Lower lobe of right lung (tissue), 2 donors: ENCODE measurements at places on chromosomes 3 and 15. TPM values are rescaled to one million over a fixed set of nuclear protein-coding genes. Genes with fewer than 3 reads are reported as not detected.

GRCh38 chr3:38560284-38560683 lies 64.1 kb downstream of the EXOG start:
- DNase-seq = peak; percentile 9

DNA sequence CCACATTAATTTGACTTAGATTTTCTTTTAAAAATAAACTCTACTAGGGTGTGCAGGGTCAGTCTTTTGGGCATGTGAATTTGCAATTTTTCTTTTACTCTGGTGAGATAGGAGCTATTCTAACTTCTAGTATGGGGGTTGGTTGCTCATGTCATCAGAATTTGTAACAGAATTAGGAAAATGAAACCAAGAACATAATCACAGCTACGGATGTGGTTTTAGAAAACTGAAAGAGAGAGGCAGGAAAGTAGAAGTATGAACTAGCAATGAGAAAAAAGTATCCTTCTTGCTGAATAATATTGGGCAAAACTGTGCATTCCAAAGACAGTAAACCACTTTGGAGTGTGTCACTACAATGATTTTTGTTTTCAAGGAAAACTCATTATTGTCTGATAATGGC lies 43.3 kb downstream of the ADPGK start:
- DNase-seq = no peak

DNA sequence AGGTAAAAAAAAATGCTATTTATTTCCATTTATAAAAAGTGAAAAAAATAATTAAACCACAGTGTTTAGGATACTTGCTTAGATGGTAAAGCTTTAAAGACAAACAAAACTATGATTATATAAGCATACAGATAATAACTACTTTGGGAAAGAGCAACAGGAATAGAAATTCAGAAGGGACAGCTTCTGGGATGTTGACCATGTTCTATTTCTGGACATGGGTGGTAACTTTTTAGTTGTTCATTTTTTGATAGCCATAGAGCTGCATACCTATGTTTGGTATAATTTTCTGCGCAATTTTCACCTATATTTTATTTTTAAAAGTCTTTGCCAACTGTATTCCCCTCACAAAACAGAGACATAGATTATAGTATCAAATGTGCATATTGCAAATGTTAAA lies 572.0 kb upstream of the NR2F2 start:
- no peak for DNase-seq

DNA sequence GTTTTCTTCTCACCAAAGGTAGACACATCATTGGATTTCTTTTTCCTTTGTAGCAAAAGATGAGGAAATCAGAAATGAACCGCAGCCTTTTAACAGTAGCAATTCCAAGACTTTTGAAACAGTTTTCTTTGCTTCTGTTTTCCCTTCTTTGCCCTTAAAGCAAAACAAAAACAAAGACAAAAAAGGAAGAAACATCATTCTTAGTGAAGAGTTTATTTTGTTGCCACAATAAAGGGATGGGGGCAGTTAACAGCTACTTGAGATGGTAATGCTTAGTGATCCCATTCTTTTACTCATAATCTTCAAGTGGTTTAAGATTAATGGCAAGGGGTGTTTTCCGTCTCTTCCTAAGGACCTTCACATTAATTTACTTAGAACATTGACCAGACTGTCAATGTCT lies 218.8 kb downstream of the MEIS2 start:
- no peak for DNase-seq

SENP8 gene
- total RNA-seq = 3.6 TPM

SQOR gene
- total RNA-seq = 97.1 TPM
